Activated CD8-positive, alpha-beta memory T cell treated with anti-CD3 and anti-CD28 coated beads for 1 hour (primary cell): ENCODE measurements at places on chromosomes 1 and 21.

- no peak for DNase-seq
Measured at GRCh38 chr1:27074175-27074780, 61.6 kb upstream of the TENT5B start.

DNA sequence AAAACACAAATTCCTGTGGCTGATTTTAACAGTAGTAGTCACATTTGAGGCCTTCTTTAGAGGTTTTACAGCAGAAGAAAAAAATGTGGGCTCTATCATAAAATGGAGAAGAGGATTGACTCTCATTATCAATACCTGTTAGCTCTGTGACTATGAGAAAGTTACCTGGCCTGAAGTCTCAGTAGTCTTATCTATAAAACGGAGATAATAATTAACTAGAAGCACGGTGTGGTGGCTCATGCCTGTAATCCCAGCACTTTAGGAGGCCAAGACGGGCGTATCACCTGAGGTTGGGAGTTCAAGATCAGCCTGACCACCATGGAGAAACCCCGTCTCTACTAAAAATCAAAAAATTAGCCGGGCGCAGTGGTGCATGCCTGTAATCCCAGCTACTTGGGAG lies 90.4 kb upstream of the PLPPR4 start:
- DNase-seq = no peak

DNA sequence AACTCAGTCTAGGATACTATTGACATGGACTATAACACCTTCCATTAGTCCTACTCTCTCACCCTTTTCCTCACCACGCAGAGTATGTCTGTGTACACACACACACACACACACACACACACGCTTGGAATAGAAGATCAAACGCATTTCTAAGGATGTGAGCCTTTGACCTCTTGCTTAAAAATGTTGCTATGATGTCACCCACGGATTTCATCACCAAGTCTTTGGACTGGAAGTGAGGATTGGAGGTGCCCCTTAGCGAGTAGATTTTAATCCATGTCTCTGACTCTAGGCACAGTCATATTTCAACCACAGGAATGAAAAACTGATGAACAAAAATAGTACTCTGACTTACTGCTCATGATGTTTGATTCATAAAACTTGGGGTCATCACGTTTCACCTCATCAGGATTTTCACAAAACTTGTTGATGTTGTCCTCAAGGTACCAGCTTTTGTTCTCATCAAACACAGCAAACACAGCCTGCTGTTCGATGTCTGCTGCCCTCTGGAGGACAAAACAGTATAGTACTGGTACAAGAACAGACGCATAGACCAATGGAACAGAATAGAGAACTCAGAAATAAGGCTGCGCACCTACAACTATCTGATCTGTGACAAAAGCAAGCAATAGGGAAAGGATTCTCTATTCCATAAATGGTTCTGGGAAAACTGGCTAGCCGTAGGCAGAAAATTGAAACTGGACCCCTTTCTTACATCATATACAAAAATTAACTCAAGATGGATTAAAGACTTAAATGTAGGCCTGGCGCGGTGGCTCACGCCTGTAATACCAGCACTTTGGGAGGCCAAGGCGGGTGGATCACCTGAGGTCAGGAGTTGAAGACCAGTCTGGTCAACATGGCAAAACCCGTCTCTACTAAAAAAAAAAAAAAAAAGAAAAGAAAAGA lies 39.9 kb downstream of the F5 start:
- DNase-seq = peak; percentile 13

DNA sequence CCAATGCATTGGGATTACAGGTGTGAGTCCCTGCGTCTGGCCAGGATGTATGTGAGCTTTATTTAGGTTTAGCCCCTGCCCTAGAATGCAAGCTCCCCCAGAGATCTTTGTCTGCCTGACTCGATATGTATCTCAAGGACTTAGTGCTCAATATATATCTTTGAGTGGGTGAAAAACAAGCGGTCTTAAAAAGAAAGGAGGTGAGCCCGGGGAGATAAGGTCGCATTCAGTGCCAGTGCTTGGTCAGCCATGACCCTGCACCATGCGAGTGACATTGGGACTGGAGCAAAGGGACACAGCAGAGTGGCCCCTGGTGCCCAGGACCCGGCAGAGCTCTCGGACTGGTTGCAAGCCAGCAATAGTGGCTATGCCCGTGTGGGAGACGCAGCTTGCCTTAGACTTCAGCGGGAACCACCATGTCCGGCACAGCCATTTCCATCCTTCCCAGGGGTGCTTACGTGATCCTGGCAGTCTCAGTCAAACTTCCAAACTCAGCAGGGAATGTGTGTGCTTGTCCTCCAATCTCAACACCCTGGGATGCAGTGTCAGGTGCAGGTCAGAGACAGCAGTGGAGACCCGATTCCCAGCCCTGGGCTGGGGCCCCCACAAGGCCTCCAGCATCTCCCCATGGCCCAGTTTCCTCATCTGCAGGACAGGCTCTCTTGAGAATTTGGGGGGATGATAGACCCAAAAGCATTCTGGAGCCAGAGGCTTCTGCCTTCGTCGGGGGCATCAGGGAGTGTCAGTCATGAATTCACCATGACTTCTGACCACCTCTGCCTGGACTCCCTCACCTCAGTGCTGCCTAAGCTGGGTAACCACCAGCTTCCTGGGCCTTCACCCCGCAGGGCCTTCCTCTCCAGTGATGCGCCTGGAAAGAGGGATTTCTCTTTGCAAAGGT lies 1.8 kb downstream of the MX2 start:
- no peak for DNase-seq

- peak; percentile 64 for DNase-seq
Measured at GRCh38 chr21:42424914-42425541, 21.3 kb downstream of the UBASH3A start.

DNA sequence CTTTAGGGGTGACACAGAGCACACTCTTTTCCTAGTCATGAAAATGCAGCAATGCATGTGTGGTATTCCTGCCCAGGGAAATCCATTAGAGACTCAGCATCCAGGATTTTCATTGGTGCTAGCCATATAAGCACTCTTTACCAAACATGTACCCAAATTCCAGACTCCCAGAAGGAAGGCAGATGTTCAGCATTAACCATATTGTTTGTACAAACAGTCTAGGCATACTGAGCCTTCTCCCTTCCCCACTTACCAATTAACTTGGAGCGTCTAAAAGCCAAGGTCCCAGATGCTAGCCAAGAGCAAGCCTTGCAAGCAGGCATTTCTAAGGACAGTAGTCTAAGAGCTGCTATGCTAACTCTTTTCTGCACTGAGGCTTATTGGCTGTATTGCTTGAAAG lies 27.9 kb downstream of the ZBED6 start:
- DNase-seq = no peak

GRCh38 chr1:231626951-231627614 lies 493 bp downstream of the DISC1 start:
- no peak for DNase-seq

DNA sequence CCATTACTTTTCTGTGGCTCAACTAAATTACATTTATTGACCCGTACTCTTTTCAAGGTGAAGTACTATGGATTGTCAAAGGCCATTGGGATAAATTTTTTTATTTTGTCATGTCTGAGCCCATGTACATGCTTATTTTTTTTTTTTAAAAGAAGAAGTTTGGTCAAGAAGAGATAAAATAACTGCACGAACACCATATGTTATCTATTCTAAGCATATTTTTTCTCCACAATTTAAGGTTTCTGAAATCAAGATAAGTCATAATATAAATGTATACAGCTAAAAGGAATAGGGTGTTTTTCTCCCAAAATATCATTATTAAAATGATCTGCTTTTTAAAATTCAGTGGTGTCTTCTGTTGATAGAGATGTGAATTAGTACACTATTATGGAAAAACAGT lies 35.0 kb upstream of the SH2D1B start:
- DNase-seq = no peak

- DNase-seq = no peak
Measured at GRCh38 chr1:178632653-178633052, 92.4 kb upstream of the RALGPS2 start.
